Fibroblast of pulmonary artery (primary cell): ENCODE measurements at places on chromosomes 3 and 15.

GRCh38 chr3:143597774-143598652 is 250.3 kb downstream of the SLC9A9 start:
- no peak for DNase-seq

GRCh38 chr15:55703873-55704301 is 39.1 kb downstream of the PRTG start:
- DNase-seq: peak; percentile 11

DNA sequence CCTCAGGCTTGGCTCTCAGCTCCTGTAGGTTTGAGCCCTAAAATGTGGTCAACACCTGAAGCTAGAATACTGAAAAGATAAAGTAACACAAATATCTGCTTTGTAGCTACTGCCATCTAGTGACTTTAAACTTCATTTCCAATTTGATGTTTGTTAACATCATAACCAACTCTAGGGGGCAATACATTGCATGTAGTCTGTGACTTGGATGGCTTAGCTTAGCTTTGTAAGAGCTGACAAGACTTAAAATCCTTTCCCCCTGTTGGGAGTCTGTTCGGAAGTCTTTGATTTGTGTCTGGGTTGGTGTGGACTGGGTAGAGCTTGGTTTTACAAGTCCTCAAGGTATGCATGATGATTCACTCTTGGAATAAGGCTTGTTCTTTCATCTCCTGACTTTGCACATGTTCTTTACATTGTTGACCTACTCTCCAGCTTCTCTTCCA is 51.7 kb downstream of the SCN11A start:
- DNase-seq: peak; percentile 73

GRCh38 chr3:63167113-63167512 is 111.0 kb upstream of the SYNPR start:
- DNase-seq: no peak

DNA sequence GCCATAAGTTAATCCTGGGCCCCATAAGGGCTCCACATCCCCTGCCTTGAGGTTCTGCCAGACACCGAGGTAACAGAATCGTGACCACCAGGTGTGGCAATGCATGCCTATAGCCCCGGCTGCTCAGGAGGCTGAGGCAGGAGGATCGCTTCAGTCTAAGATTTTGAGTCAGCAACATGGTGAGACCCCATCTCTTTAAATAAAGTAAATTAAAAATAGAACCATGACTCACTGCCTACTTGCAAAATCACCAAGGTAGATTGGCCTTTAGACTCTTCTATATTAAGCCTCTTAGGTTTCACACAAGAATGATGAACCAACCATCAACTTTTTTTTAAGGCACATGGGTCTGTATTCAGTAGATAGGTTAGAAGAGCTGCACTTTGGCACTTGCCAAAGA is 9.7 kb downstream of the WDR5B start:
- no peak for DNase-seq

- no peak for DNase-seq
Measured at GRCh38 chr15:71916834-71917233, 106.5 kb downstream of the NR2E3 start.

- DNase-seq: no peak
Measured at GRCh38 chr3:29164825-29165224, 116.0 kb upstream of the RBMS3 start.

DNA sequence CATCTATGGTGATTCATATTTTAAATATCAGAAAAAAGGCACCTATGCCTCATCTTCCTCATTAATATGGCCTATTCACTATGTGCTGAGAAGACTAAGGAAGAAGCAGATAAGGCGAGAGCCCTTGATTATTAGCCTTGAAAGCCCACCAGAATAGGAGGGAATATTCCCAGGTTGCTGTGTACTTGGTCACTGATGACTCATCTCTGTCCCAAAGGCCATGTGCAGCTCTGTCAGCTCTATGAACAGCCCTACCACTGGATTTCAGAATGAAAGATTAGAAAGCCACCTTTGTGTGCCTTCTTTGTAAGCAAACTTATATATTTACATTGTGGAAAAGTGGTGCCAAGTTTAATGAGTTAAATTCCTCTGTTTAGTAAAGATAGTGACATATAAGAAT is 211.5 kb downstream of the NFKBIZ start:
- no peak for DNase-seq

- peak; percentile 3 for DNase-seq
Measured at GRCh38 chr15:76011627-76012551, at the start of gene NRG4. Gene NRG4, minus strand, starts transcription at chr15:76012424. Its CDS starts 1,194 bp downstream, at chr15:76011230.

DNA sequence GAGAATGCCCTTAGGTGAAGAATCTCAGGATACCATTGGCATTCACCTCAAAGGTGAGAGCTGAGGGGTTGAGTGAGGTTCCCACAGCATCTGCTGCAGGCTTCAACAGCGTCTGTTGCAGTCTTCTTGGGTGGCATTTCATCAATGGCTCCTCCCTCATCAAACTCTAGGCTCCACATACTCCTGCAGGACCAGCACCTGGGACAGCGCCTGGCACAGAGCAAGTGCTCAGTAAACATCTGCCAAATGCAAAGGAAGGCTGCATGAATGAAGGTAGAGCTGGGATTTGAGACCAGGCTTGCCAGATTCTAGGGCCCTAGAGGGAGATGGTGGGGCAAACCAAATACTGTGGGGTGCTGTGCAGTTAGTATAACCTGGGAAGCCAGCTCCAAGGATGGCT is 9.6 kb downstream of the TRH start:
- peak; percentile 23 for DNase-seq

- DNase-seq: no peak
Measured at GRCh38 chr3:37899711-37900306, 38.1 kb downstream of the CTDSPL start.

DNA sequence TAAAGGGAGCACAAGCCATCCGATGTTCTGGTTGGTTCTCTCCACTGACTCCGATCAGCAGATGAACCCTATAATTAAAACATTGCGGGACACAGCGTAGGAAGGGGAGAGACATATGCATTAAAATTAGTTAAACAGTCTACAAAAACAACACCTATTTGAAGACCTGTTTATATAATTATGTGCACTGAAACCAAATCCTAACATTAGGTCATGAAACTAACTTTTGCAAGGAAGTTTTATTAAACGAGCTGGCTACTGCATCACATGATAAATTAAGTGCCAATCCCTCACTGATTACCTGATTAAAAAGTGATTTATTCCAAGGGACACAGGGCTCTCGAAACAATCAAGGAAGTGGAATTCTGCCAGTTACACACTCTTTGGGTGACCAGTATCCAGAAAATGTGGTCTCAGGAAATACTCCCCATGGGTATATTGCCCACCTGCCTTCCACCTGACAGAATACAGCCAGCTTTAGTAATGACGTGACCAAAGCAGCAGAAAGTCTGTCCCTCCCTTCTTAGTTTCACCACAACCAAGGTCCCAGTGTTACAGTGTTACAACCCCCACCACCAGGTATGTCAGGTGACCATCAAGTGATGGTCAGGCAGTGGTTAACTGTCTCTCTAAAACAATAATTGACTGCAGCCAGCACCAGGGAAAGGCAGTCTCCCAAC is 69.5 kb downstream of the HERC1 start:
- DNase-seq: no peak

- no peak for DNase-seq
Measured at GRCh38 chr3:188339410-188340295, 185.7 kb downstream of the LPP start.

GRCh38 chr3:100260081-100260684 is 609 bp upstream of the TBC1D23 start:
- peak; percentile 78 for DNase-seq

GRCh38 chr3:70038693-70039092 is 39.2 kb downstream of the SAMMSON start:
- DNase-seq: no peak

- no peak for DNase-seq
Measured at GRCh38 chr3:98325055-98325454, 28.6 kb upstream of the OR5K4 start.

- DNase-seq: peak; percentile 12
Measured at GRCh38 chr15:76209942-76210341, 101.3 kb downstream of the ETFA start.

- no peak for DNase-seq
Measured at GRCh38 chr3:148848410-148848809, 16.7 kb upstream of the CPA3 start.

- peak; percentile 73 for DNase-seq
Measured at GRCh38 chr3:126850370-126851085, 132.4 kb upstream of the PLXNA1 start.

- peak; percentile 55 for DNase-seq
Measured at GRCh38 chr15:92715758-92716157, 60.2 kb upstream of the FAM174B start.

- no peak for DNase-seq
Measured at GRCh38 chr3:18593231-18593630, 168.1 kb upstream of the SATB1 start.

GRCh38 chr3:169661361-169662131 is 2.0 kb downstream of the MECOM start:
- DNase-seq: peak; percentile 66

DNA sequence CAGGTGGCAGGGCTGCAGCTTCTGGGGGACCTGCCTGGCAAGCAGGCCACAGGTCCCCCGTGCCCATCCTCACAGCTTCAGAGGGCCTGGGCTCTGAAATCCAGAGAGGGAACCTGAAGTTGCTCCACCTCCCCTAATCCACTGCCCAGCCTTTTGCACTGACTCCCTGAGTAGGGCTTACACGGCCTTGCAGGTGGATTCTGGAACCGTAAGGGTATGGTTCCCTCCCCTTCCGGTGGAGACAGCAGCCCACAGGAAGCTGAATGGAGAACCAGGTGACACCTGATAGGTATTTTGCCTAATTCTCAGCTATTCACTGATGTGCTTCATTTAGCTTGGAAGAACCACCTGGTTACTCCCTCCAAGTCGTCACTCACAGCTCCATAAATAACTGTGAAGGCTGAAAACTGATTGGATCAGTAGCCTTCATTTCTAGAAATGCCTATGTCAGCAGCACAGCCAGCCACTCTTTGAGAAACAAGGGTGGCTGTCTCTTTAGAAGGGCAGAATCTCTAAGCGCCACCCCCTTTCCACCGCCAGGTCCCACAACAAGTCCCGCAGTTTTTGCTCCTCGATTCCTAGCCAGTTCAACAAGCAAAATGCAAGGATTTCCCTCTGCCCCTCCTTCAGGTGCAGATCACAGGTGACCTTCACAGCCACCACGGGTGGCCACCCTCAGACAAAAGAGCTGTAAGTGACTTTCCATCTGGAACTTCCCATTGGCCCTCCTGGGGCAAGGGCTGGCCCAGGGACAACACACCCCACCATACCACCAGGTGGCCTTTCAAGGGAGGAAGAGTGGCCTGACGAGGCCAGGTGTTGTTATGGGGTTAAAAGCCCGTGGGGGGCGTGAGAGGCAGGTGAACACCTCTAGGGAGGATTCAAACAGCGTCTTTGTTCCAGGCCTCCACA is 112.9 kb downstream of the SEC22A start:
- no peak for DNase-seq

- no peak for DNase-seq
Measured at GRCh38 chr15:44802336-44802735, 66.0 kb downstream of the TRIM69 start.

DNA sequence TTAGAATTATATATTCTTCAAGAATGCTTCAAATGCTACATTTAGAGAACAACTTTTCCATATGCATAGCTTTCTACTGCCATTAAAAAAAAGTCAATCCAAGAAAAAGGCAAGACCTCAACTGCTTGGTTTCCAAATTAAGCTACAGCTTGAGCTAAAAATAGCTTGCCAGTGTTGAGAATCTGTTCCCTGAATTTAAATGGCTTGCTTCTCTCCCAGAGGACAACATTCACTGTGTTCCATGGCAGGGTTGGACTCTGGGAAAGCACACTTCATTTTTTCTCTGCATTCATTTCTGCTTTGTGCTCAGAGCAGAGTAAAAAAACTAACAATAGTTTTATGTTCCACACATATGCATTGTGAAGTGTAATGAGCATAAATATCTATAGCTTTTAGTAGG is 50.3 kb upstream of the ACTL6A start:
- DNase-seq: no peak
